Activated CD8-positive, alpha-beta T cell treated with anti-CD3 and anti-CD28 coated beads for 36 hours (primary cell): ENCODE measurements at places on chromosomes 6 and 20. TPM values are rescaled to one million over a fixed set of nuclear protein-coding genes. Genes with fewer than 3 reads are reported as not detected.

GRCh38 chr20:21183722-21184121 lies 57.8 kb downstream of the KIZ start:
- no peak for DNase-seq

- peak; percentile 39 for DNase-seq
These were observed 445.4 kb upstream of the DEFB115 start for GRCh38 chr20:30811885-30812671.

Gene GPX5
- not detected for total RNA-seq

DNA sequence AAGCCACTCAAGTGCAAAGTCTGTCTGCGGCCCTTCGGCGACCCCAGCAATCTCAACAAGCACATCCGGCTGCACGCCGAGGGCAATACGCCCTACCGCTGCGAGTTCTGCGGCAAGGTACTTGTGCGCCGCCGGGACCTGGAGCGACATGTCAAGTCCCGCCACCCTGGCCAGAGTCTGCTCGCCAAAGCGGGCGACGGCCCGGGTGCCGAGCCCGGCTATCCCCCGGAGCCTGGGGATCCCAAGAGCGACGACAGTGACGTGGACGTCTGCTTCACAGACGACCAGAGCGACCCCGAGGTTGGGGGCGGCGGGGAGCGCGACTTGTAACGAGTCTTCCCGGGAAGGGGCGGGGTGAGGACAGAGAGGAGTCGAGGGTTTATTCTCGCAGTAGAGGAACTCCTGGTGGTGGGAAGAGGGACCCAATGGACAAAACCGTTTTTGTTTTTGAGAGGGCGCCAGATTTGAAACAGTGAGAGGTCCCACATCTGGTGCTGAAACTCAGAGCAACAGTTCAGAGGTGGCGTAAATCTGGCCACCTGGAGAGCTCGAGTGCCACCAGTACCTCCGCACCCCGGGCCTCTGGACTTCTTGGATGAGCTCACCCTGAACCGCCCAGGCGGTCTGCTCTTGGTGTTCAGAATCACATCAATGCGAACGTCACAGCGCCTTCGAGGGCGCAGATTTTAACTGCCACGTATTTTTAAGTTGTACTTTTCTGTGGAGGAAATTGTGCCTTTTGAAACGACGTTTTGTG lies 8.0 kb downstream of the PRDM13 start:
- peak; percentile 54 for DNase-seq

DNA sequence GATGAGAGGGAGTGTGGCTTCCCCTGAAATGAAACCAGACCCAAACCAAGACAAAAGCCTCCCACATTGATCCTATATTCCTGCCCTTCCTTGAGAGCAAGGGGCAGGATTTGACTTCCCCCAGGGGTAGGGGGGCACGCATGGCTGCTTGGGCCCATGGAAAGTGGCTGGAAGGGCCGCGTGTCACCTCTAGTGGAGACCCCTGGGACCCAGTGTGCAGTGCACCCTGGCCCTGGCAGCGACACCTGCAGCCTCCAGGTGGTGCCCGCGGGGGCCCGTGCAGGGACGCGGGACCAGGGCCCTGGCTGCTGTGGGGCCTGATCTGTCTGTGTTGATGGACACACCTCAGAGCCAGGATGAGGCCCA lies 18.0 kb upstream of the SLCO4A1 start:
- peak; percentile 48 for DNase-seq

Gene CALHM5
- total RNA-seq = not detected

DNA sequence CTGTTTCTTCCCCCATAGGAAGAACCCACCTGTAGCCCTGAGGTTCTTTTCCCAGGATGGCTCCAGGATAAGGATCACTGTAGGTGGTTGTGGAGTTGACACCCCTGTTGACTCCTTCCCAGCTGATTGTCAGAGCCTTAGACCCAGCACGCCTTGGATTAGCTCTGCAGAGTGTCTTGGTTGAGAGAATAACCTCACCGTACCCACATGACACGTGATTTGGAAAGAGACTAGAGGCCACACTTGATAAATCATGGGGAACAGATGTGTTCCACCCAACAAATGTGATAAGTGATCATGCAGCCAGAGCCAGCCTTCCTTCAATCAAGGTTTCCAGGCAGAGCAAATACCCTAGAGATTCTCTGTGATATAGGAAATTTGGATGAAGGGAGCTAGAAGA lies 12.2 kb downstream of the BTN3A1 start:
- no peak for DNase-seq

Gene KLC4
- total RNA-seq = 11.5 TPM

DNA sequence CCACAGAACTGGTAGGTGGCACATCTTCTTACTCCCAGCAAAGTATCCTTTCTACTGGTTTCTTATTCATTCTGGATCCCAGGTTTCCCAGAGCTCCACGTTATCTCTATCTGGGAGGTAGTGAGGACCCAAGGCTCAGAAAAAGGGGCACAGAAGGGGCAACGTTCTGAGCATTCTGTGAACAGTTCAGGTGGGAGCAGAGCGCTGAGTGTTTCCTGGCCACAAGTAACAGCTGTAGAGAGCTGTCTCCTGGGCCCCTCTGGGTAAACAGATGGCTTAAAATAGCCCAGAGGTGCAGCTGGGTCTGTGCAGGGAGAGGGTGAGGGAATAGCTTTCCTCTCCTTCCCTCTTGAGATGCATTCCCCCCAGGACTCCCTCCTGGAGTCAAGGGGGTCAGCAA lies 2.1 kb downstream of the APOBEC2 start:
- DNase-seq = no peak

GRCh38 chr6:142881761-142882160 lies 63.2 kb downstream of the HIVEP2 start:
- no peak for DNase-seq

- no peak for DNase-seq
These were observed 464.6 kb downstream of the CDKAL1 start for GRCh38 chr6:20998748-20999448.

Gene LPA
- total RNA-seq = not detected

GRCh38 chr20:11755071-11755841 lies 162.4 kb upstream of the BTBD3 start:
- DNase-seq = no peak

Gene JPH2
- 0.54 TPM for total RNA-seq

Gene GRM1
- total RNA-seq = not detected

Gene PRND
- total RNA-seq = not detected

DNA sequence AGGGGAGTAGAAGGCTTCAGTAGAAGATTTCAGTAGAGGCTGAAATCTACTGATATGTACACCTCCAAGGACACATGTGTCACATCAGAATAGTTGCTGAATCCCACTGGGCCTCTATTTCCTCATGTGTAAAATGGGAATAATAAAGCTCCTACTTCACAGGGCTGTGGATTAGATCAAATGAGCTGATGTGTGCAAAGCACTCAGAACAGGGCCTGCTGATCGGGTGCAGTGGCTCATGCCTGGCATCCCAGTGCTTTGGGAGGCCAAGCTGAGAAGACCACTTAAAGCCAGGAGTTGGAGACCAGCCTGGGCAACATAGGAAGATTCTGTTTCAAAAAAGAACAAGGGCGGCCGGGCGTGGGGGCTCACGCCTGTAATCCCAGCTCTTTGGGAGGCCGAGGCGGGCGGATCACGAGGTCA lies 8.1 kb upstream of the AP5S1 start:
- DNase-seq = no peak

Gene C6orf58
- not detected for total RNA-seq

DNA sequence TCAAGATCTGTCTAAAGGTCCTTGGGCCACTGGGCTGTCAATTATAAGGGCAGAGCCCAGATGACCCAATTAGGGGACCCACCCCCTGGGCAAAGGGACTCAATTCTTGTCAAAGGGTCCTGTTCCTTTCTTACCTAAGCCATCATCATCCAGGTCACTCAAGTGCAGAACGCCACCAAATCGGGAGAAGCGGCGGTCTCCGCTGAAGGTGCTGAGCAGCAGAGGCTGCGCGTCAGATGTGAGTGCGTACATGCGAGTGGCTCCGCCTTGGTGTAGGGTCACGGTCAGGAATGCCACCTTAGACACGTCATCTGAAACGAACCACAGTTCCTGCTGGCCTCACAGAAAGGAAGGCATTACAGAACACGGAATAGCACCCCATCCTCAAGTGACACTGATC lies 34.2 kb downstream of the MRS2 start:
- DNase-seq = no peak

GRCh38 chr6:11006061-11006460 lies 38.0 kb downstream of the ELOVL2 start:
- DNase-seq = no peak

GRCh38 chr20:34634392-34634791 lies 42.5 kb downstream of the PIGU start:
- no peak for DNase-seq

- DNase-seq = no peak
These were observed 680.2 kb upstream of the MMS22L start for GRCh38 chr6:97963193-97963592.

DNA sequence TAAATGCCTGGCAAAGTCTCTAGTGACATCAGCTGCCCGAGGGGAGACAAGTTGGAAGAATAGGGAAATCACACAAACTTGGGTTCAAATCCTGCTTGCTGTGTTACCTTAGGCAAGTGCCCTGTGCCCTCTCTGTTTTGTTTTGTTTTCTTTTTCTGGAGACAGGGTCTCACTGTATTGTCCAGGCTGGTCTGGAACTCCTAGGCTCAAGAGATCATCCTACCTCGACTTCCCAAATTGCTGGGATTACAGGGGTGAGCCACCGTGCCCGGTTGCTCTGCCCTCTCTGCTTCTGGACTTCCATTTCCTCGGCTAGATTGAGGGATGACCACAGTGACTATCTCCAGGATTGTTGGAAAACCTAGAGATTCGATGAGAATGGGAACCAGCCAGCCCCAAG lies 55.4 kb downstream of the SNAI1 start:
- no peak for DNase-seq

Gene PI3
- total RNA-seq = not detected

- no peak for DNase-seq
These were observed 404.4 kb downstream of the GJA1 start for GRCh38 chr6:121839896-121840295.

- no peak for DNase-seq
These were observed 573.8 kb downstream of the EPM2A start for GRCh38 chr6:145161501-145161900.

- DNase-seq = no peak
These were observed 82.0 kb downstream of the EZR start for GRCh38 chr6:158737082-158737709.

Gene TNXB
- total RNA-seq = 1.8 TPM

DNA sequence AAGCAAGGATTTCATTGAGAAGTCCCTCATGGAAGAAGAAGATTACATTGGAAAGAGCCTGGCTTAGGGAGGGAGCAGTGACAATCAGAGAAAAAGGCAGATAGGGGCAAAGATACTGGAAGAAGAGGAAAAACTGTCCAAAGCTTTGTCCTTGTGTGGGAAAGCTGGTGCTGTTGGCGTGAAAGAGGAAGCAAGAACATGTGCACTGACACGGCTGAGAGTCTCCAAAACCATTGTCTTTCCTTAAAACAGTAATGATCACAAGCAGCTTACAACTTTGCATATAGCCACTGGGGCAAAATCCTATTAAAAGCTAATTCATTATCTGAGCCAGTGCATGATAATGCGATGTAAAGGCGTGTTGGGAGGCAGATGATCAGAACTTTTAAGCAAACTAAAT lies 85.1 kb upstream of the ESR1 start:
- DNase-seq = no peak
